ENCODE measurements at places on chromosomes 4 and X. TPM values are rescaled to one million over a fixed set of nuclear protein-coding genes. Genes with fewer than 3 reads are reported as not detected.
A peak's percentile ranks its signal among the peaks of the same experiment; 100 is the strongest.

DNA sequence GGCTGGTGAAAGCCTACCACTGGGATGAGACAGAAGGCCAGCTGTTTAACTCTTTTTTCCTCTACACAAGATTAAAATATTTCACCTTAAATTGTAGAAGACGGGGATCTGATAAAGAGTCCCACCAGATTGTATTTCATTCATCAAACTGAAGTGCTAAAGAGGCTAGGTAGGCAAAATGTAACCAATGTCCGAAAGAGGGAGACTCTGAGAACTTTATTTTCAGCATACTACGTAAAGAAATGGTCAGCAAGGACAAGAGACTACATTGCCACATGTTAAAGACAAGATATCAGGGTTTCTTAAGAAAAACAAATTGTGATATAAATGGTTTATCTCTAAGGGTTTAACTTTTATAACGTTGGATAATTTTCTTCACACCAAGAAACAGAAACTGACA, 71.6 kb upstream of the INPP4B start:
- DNase-seq, result no peak

GRCh38 chrX:119624951-119625668, 18.9 kb upstream of the NKRF start:
- DNase-seq, result no peak

- DNase-seq, result no peak
Observed at GRCh38 chr4:179631321-179631720, 2189.1 kb upstream of the AGA start.

FGF13 gene
- total RNA-seq, result 0.59 TPM

GRCh38 chr4:887034-887763, 44.9 kb downstream of the GAK start:
- DNase-seq, result no peak

DNA sequence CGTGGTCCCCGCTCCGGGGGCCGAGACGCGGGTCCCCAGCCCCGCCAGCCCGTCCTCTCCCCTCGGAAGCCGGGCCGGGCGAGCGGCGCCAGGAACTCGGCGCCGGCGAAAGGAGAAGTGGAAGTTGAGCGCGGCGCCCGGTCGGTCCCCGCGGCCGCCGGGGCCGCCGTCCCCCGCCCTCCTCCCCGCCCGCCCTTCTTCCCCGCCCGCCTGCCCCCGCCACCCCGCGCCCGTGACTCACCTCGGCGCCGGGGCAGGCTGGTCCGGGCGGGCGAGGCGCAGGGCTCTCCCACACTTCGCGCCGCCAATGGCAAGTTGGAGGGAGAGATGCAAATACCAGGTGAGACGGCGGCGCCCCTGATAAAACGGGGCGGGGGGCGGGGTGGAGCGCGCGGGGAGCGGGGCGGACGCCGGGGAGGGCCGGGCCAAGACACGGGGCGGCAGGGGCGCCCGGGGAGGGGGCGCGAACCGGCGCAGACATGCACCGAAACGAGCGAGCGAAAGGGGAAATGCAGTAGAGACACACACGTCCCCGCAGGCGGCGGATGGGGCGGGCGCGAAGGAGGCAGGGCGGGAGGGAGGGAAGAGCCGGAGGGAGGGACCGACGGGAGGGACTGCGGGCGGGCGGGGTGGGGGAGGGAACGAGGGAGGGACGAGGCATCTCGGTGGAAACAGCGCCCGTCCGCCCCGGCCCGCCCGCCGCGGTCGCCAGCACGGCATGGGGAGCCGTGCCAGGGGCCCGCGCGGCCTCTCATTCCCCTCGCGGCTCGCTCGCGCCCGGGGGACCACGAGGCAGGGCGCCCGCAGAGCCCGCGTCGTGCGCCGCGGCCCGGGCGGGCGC, at the start of gene ELF4:
TSS of gene ELF4 (minus strand) at position 119 of the 841 bp plus-strand sequence. CDS start 29,167 bp downstream, outside the sequence.
- peak; percentile 59 for DNase-seq

DNA sequence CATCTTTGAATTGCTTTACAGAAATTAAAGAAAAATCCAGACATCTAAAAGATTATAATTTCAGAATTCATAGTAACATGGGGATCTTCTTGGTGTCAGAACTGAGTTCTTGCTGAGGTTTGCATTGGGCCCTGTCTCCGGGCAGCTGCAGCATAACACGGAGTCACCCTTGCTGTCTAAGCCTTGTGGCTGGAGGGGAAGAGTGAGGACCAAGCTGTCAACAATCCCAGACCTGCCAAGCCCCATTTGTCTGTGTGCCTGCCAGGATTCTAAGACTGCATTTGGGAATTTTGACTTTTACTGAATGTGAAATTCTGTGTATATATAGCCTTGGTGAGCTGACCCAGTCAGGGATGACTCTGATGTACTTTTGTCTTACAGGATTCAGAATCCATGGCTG, 25.2 kb upstream of the NAP1L5 start:
- peak; percentile 61 for DNase-seq

- no peak for DNase-seq
Observed at GRCh38 chr4:58163156-58163555, 1053.0 kb upstream of the IGFBP7 start.

GRCh38 chrX:24886916-24887315, 128.8 kb downstream of the ARX start:
- no peak for DNase-seq
